ENCODE measurements at places on chromosomes 12 and 14. TPM values are rescaled to one million over a fixed set of nuclear protein-coding genes. Genes with fewer than 3 reads are reported as not detected.

Gene PRIMA1
- not detected for total RNA-seq

Gene RGS6
- not detected for total RNA-seq

Gene FAM161B
- 3.1 TPM for total RNA-seq

Gene DENND5B
- total RNA-seq, result 5.7 TPM

Gene RTN1
- 0.18 TPM for total RNA-seq

Gene SYNE2
- total RNA-seq, result 19.1 TPM

Gene C12orf60
- total RNA-seq, result 0.49 TPM

Gene CRIP2
- total RNA-seq, result 285 TPM

Gene SLC5A8
- total RNA-seq, result not detected

Gene CIROP
- not detected for total RNA-seq

Gene AMN
- total RNA-seq, result 0.90 TPM

Gene GYS2
- not detected for total RNA-seq

Gene HAL
- not detected for total RNA-seq

Gene GAS2L3
- 5.2 TPM for total RNA-seq

Gene STON2
- total RNA-seq, result not detected
